Spinal cord (tissue), 10 donors: ENCODE measurements at places on chromosomes 5 and 9. TPM values are rescaled to one million over a fixed set of nuclear protein-coding genes. Genes with fewer than 3 reads are reported as not detected.

DNA sequence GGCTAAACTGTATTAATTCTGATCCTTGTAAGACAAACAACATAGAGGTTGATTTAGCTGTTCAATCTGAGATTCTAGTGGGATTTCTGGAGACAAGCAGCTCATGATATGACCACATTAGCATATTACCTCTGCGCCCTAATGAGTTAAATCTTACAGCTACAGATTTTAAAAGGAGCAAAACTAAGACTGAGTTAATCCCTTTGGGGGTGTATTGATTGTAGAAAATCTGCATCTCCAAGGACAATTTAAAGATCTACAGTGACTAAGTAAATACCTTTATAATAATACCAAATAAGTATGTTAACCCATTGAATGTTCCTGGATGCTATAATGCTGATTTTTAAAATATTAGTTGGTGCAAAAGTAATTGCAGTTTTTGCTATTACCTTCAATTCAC lies 33.2 kb downstream of the ADAMTSL1 start:
- H3K4me3 ChIP-seq: no peak overlapping the region
- H3K27ac ChIP-seq: no peak overlapping the region
- H3K27me3 ChIP-seq: no peaks in the 10 kb centered on the region
- H3K36me3 ChIP-seq: peaks cover 3% of the 10 kb centered on the region
- DNase-seq: no peak

DNA sequence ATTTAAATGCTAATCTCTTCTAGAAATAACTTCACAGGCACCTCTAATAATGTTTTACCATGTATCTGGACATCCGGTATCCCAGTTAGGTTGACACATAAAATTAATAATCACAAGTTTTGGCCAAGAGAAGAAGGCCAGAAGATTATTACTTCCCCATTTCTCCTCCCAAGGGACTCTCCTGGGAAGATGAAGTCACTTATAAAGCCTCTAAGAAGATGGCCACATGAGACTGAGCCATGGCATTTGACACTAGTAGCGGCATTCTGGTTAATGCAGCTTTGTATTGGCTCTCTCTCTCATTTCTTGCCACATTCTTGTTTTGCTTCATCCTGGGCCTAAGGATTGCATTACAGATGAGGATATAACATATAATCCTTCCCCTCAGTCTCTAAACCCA lies 34.5 kb upstream of the RASA1 start:
- no peak overlapping the region for H3K27ac ChIP-seq
- no peaks in the 10 kb centered on the region for H3K4me1 ChIP-seq
- no peaks in the 10 kb centered on the region for H3K36me3 ChIP-seq
- no peak overlapping the region for H3K4me3 ChIP-seq

GRCh38 chr9:32500768-32501167 lies 25.2 kb downstream of the RIGI start:
- H3K27ac ChIP-seq: no peak overlapping the region
- no peak for DNase-seq
- no peaks in the 10 kb centered on the region for H3K4me1 ChIP-seq
- no peaks in the 10 kb centered on the region for H3K36me3 ChIP-seq
- no peaks in the 10 kb centered on the region for H3K27me3 ChIP-seq

GRCh38 chr9:124752967-124753366 lies 18.1 kb downstream of the NR6A1 start:
- H3K36me3 ChIP-seq: no peaks in the 10 kb centered on the region
- H3K4me3 ChIP-seq: no peak overlapping the region
- DNase-seq: no peak
- H3K4me1 ChIP-seq: no peaks in the 10 kb centered on the region
- H3K27ac ChIP-seq: no peak overlapping the region

DNA sequence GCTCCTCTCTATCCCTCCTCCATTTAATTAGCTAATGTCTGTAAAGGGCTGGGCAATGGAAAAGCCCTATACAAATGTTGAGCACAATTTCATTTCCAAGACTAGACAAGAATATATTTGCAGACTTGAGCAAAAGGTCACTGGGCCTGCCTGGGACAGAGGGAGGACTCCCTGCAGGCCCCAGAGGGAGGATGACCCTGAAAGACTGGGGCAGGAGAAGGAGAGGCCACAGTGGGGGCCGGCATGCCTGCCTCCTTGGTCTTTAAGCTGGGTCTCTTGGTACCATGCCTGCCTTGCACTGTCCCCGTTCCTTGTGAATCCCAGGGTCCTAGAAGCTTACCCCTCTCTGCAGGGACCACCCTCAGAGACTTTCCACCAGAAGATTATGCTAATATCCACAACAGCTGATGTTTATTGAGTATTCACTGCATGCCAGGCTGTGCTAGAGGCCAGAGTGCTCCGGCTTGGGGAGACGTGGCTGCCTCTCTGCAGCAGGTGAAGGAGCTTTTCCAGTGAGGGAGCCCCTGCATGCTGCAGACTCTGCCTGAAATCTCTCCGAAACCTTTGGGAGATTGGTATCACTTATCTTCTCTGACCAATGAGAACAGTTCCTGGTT lies 72.7 kb upstream of the HSPA9 start:
- H3K4me1 ChIP-seq: peaks cover 67% of the 10 kb centered on the region
- H3K27ac ChIP-seq: no peak overlapping the region
- H3K36me3 ChIP-seq: no peaks in the 10 kb centered on the region
- H3K4me3 ChIP-seq: no peak overlapping the region
- DNase-seq: no peak
- no peaks in the 10 kb centered on the region for H3K27me3 ChIP-seq

Gene C9orf40
- 19.4 TPM for polyA plus RNA-seq

Gene LECT2
- polyA plus RNA-seq: 1.7 TPM
